ENCODE measurements at places on chromosomes 2 and 18.

DNA sequence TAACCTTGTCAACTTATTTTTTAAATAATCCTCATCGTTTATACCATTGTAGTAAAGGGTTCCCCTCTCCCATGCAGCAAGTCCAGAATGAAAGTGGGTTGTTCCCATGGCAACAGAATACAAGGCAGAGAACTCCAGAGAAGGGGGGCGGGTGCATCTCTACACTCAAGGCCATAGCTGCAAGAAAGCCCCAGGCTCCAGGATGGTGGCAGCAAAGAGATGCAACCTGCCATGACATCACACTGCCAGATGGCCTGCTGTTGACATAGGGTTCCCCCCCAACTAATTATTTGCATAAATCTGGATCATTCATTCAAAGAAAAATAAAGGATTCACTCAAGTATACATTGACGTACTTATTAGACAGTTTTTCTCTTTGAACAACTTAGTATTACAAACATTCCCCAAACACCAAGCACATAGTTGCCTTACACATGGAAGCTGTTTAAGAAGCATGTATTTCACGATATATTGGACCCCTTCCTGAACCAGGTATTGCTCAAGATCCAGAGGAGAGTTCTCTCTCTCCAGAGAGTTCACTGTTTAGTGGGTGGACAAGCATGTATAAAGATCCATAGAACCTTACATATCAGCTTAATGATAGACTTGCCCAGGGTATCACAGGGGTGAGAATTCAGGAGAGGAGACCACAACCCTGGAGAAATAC is 87.4 kb upstream of the KLF7 start:
- DNase-seq, result peak; percentile 80

GRCh38 chr2:23636426-23636825 is 251.4 kb downstream of the KLHL29 start:
- DNase-seq, result peak; percentile 60

DNA sequence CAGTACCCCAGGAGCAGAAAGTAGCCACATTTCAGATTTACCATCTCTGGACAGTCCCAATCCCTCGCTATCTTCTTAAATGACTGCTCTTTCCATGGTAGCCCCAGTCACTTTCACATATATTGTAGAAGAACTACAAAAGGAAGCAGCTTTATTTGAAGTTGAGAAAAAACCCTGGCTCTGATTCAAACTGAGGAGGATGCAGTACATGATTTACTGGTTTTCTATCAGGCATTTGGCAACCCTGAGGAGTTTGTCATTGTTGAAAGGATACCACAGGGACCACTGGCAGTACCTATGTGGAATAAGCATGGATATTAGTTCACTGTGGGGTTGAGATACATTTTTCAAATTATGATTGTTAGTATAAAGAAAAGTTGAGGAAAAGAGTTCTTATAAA is 640.9 kb upstream of the SETBP1 start:
- DNase-seq, result no peak

DNA sequence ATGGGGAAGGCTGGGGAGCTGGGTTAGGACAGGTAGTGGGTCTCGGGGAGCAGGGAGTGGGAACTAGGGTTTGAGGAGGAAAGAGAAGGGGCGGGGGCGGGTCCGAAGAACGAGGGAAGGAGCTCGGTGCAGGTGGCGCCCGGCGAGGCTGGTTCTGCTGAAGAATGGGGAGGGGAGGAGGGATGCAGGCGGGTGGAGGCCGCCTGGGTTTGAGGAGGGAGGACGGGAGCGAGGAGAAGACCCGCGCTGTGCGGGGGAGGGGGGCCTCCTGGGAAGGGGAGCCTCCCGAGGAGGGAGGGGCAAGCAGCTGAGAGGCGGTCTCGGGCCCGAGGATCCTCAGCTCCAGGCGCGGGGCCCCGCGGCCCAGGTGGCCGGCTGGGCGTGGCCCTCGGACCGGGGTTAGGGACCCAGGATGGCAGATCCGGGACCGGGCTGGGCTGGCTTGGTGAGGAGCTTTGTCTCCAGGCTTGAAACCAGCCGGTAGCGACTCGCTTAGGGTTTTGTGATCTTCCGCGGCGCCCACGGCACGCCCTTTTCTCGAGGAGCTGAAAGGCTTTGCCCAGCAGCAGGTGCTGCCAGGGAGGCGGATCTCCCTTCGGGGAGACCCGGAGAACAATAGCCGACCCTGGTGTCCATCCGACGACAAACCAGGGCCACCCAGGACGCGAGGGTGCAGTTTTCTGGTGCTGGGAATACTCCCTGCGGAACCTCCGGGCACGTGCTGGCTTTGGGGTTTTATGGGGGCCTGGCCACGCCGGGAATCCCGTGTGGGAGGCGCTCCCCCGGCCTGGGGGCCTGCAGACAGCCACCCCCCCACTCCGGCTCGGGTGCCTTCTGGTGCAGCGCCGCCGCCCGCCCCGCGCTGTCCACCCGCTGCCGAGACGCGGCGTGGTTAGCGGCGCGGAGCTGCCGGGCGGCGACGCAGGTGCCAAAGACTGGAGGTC is 1.4 kb downstream of the DPYSL5 start:
- peak; percentile 86 for DNase-seq

DNA sequence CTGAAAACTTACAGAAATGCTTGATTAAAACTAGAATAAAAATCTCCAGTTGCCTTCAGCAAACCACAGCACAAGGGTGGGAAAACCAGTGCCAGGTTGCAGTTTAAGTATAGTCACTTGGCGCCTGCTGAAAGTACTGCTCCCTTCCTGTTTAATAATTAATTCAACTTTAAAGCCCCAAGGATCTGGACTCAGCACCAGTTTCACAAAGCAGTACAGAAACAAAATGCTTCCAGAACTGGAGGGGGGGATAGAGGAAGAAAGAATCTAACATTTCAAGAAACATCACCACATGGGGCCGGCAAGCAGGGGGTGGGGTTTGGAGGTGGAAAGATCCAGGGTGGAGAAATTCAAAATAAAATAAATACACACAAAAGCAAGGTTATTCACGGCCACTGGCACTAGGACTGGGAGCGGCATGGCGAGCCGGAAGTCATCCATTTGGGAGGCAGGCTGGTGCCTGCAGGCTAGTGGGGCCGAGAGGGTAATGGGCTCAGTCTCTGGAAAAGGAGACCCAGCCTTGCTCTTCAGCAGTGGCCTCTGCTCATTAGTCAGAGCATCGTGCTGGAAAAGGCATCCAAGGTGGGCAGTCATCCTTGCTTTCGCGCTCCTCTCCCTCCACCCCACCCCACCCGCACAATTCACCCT is 85.8 kb downstream of the POU3F3 start:
- DNase-seq, result no peak

DNA sequence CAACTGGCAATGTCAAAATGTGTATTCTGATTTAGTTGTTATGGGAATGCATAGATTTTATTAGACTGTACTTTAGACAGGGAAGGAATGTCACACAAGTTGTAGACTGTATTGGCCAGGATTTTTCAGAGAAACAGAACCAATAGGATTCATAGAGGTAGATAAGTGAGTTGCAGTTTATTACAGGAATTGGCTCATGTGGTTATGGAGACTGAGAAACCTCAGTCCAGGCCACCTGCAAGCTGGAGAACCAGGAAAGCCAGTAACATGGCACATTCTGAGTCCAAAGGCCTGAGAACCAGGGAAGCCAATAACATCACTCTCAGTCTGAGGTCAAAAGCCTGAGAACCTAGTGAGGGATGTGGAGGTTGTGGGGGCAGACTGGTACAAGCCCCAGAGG is 1.8 kb upstream of the GALNT5 start:
- no peak for DNase-seq

- DNase-seq, result no peak
Observed at GRCh38 chr18:51017140-51017879, 12.7 kb upstream of the SMAD4 start.

DNA sequence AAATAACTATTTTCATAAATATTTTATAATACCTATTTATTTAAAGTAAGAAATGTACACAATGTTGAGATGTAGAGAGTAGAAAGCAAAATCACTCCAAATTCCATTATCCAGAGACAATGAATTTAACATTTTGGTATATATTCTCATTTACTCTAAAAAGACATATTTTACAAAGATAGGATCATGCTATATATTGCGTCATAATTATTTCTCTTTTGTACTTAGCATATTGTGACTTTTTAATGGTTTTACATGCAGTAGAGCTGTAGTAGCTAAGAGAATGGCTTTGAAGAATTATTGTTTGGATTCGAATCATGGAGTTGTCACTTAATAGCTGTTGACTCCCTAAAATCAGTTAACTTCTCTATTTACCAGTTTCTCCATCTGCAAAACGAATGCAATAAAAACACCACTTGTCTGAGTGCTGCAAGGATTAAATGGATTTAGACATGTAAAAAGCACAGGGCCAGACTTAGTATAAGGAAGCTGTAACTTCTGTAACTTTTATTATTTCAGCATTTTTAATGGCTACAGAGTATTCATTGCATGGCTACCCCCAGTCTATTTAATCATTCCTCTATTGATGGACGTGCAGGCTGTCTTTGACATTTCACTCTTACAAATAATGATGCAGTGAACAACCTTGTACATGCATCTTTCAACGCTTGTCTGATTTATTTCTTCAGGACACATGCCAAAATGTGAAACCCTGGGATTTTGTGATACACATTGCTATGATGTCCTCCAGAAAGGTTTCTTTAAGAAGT is 33.2 kb downstream of the KCNS3 start:
- no peak for DNase-seq

GRCh38 chr2:98912957-98913915 is 22.8 kb downstream of the CRACDL start:
- no peak for DNase-seq

- DNase-seq, result no peak
Observed at GRCh38 chr18:12772111-12772510, 69.3 kb downstream of the PSMG2 start.

- peak; percentile 81 for DNase-seq
Observed at GRCh38 chr2:26848336-26849055, 564 bp downstream of the DPYSL5 start.

DNA sequence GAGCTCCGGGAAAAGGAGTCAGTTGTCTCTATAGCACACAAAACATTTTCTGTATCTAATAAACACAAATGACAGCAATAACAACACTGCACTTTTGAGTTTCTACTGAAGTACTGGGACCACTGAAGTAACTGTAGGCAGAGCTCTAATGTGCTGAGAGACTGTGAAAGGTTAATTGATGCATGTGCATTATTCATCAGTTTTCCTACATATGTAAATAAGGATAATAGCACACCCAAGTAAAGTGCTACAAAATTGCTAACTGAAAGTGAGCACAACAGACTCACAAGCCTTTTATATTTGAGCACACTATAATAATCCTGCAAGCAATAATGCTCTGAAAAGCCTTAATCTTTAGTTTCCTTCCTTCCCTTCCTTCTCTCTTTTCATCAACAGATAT is 1051.6 kb downstream of the LRP1B start:
- DNase-seq, result no peak

- no peak for DNase-seq
Observed at GRCh38 chr2:75589391-75590105, 28.8 kb upstream of the EVA1A start.

- no peak for DNase-seq
Observed at GRCh38 chr2:178114462-178114861, 2.2 kb downstream of the RBM45 start.

GRCh38 chr2:42246562-42246961 is 77.4 kb downstream of the EML4 start:
- no peak for DNase-seq

GRCh38 chr2:127039387-127040031 is 67.4 kb downstream of the BIN1 start:
- DNase-seq, result no peak

DNA sequence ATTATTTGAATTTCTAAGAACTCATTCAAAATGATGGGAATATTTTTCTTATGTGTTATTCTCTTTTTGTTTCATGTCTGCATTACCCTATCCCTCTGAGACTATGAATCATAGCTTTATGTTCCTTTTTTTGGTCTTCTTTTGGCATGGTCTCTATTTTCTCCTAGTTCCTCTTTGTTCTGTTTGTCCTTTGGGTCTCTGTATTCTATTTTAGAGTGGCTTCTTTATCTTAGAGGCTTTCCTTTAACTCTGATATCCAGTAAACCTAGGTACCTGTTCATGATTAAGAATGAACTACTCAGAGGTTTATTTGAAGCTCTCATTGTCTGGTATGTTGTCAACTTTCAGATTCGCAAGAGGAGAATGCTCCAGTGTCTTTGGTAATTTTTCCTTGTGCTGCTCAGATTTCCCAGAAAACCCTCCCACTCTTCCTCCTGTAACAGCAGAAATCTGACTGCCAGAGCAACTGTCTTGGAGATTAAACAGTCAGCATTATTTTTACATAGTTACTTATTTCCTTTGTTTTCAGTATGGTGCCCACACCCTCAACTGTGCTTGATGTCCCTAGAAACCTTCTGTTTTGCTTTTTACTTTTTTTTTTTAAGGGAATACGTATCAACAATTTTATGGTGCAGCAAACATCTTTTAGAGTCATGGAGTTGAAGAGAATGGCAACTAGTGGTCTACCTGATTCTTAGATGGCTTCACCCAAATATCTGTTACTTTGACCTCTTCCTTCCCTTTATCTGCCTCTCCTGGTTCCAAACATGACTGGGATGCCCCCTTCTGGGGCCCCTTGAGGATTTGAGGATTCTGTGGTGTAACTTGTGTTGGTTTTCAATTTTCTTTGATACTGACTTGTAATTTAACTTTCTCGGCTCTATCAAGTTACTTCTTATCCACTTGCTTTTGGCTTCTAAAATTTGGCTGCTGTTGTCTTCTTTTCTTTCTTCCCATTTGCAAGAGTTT is 92.0 kb downstream of the DPP10 start:
- no peak for DNase-seq

DNA sequence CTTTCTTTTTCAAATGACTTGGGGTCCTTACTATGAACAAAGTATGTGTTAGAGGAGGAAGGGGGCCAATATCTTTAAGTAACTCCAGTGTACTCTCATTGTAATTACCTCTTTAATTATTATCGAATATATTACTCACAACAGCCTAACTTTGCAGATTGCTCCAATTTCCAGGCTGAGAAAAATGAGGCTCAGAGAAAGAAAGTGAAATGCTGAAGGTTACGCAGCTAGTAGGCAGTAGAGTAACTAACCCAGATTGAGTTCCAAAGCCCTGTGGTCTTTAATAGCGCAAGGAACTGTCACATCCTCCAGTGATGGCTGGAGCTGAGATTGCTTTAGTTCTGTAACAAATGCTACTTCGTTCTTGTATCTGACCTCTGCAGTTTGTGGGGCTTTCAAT is 2.2 kb upstream of the GYPC start:
- no peak for DNase-seq

GRCh38 chr2:240929364-240930095 is 23.4 kb downstream of the CROCC2 start:
- no peak for DNase-seq

- DNase-seq, result no peak
Observed at GRCh38 chr2:37563375-37564015, 107.9 kb downstream of the CDC42EP3 start.

DNA sequence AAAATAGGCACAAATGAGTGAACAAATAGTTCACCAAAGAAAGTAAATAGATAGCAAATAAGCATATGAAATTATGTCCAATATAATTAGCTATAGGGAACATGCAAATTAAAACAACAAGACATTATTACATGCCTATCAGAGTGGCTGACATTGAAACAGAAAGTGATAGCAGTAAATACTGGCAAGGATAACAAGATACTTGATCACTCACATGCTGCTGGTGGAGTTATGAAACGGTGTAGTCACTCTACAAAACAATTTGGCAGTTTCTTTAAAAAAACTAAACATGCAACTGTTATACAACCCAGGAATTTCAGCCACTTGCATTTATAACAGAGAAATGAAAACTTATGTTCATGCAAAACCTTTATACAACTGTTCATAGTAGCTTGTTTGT is 439.2 kb upstream of the ACVR2A start:
- DNase-seq, result no peak
